ENCODE measurements at places on chromosomes 12 and 14.

GRCh38 chr12:25107920-25108319 is 87.0 kb downstream of the DNAI7 start:
- no peaks in the 10 kb centered on the region for H3K27me3 ChIP-seq
- no peaks in the 10 kb centered on the region for H3K36me3 ChIP-seq
- H3K4me3 ChIP-seq, result no peak overlapping the region
- no peak for DNase-seq
- H3K4me1 ChIP-seq, result no peaks in the 10 kb centered on the region

GRCh38 chr12:105835580-105836241 is 303.0 kb downstream of the NUAK1 start:
- no peak overlapping the region for H3K4me3 ChIP-seq
- DNase-seq, result no peak
- H3K4me1 ChIP-seq, result no peaks in the 10 kb centered on the region
- H3K27me3 ChIP-seq, result no peaks in the 10 kb centered on the region

DNA sequence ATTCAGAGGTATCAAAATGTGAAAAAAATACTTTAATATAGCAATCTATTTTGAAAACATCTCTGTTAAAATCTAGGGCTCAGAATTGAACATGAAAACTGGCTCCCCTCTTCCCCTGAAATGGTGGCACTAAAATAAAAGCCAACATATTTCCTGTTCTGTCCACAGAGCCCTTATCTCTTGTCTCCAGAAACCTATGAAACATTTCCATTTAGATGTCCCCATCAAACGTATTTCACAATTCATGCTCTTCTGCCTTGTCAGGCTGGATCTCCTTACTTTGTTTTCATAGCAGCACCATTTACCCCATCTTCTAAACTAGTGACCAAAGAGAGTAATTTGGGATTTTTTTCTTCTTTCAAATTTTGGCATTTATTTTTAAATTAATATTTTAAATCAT is 42.4 kb downstream of the PDE3A start:
- H3K36me3 ChIP-seq, result no peaks in the 10 kb centered on the region
- peaks cover 6% of the 10 kb centered on the region for H3K4me1 ChIP-seq
- no peak overlapping the region for H3K27ac ChIP-seq

- no peaks in the 10 kb centered on the region for H3K4me1 ChIP-seq
- no peak overlapping the region for H3K4me3 ChIP-seq
- H3K27ac ChIP-seq, result no peak overlapping the region
- no peaks in the 10 kb centered on the region for H3K36me3 ChIP-seq
- no peaks in the 10 kb centered on the region for H3K27me3 ChIP-seq
- DNase-seq, result no peak
These were observed 466.4 kb downstream of the MED13L start for GRCh38 chr12:115811045-115811444.

DNA sequence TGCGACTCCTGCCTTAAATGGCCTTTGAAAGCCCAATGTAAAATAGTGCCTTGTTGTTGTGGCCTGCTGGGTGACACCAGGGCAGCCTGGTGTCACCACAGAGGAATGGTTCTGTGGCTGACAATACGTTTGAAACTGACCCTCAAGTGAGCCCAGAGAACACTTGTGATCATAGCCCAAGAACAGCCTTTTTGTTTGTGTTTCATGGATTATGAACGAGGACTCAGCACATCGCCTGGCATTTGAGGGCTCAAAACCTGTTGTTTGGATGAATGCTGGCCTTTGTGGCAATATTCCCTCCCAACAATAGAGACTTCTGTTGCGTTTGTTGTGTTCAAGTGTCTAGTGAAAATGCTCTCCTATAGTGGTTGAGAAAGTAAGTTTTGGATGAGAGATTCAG is 48.5 kb downstream of the TSPAN9 start:
- H3K36me3 ChIP-seq, result no peaks in the 10 kb centered on the region
- no peak overlapping the region for H3K4me3 ChIP-seq
- no peak for DNase-seq
- no peak overlapping the region for H3K27ac ChIP-seq
- H3K4me1 ChIP-seq, result no peaks in the 10 kb centered on the region

DNA sequence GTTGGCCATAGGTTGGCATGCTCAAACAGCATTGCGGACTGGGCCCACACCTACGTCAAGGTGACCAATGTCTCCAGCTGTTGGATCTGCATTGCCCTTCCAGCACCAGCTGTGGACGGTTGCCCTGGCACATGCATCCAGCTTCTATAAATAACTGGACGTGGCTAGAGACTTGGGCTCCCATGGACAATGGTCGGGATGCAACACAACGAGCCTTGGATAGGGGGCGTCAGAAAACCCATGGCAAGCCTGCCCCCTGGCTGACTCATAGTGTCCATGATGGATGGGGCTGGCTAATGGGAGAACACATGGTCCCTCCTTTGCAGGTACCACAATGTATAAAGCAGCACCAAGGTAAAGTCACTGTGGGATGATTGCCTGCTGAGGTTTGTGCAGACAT is 331.6 kb upstream of the FAR2 start:
- H3K27ac ChIP-seq, result no peak overlapping the region
- DNase-seq, result no peak
- no peaks in the 10 kb centered on the region for H3K36me3 ChIP-seq

Data from H1 (cell line).